ENCODE measurements at places on chromosomes 7 and 10.

DNA sequence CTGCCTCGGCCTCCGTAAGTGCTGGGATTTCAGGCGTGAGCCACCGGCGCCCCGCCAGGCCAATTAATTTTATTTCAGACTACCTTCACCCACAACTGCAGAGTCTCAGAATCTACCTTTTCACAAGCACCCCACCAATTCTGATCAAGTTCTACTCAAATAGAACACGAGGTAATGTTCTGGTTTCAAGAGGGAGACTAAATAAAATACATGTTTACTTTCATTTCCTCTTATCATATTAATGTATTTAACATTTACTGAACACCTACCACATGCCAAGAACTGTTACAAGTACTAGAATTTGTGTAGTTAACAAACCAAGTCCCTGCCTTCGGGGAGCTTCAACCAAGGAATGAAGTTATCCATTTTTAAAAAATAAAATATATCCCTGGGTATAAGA, 25.5 kb upstream of the RGS10 start:
- no peak for DNase-seq

GRCh38 chr10:97821308-97822038, 28.2 kb upstream of the GOLGA7B start:
- no peak for DNase-seq

DNA sequence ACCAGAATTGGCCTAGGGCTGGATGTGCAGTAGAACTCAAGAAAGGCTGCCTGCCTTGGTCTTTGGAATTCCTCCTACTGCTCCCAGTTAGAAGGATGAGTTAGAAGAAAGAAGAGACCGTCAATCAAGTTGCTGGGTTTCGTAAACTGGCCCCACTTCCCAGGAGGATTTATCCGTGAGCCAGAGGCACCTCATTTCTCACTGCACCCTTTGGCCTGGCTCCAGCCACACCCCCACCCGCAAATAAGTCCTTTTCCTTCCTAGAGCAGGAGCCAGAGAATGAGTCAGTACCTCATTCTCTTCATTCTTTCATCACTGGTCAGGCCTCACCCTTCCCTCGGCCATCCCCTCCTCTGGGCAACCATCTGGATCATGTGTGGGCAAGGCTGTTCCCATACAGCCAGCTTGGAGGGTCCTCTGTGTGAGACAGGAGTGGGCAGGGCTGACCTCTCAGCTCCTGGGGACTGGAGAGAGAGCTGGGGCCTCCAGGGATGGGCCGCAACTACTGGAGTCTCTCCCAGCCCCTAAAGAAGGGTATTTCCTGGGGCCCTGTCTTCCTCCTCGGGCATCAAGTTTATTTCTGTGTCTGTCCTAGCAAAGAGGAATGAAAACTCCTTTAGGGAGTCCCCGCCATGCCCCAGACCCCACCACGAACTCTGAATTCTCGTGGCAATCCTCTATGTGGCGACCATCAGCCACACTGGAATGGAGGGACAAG, 87.2 kb upstream of the DUSP5 start:
- peak; percentile 96 for DNase-seq

GRCh38 chr10:2019281-2019680, 282.0 kb upstream of the ADARB2 start:
- no peak for DNase-seq

GRCh38 chr7:134632937-134633540, 13.6 kb upstream of the BPGM start:
- no peak for DNase-seq

DNA sequence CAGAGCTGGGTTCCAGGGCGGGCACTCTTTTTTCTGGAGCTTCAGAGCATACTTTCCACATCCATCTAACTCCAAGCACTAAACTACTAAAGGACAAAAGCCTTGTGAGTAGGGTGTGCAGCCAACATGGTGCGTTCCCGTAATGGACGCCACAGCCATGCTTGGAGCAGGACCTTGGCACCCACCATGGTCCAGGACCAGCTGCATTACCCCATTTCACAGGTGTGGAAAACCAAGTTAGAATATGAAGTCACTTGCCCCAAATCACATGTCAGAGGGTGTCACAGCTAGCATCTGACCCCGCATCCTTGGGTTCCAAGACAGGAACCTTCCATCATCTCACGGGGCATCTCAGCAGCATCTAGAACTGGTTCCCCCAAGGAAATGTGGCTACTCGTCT, 112.4 kb downstream of the SMURF1 start:
- DNase-seq: no peak

GRCh38 chr10:3107426-3107961, 40.1 kb downstream of the PFKP start:
- DNase-seq: peak; percentile 91

- DNase-seq: no peak
Observed at GRCh38 chr7:116122972-116123595, 87.3 kb upstream of the TES start.

DNA sequence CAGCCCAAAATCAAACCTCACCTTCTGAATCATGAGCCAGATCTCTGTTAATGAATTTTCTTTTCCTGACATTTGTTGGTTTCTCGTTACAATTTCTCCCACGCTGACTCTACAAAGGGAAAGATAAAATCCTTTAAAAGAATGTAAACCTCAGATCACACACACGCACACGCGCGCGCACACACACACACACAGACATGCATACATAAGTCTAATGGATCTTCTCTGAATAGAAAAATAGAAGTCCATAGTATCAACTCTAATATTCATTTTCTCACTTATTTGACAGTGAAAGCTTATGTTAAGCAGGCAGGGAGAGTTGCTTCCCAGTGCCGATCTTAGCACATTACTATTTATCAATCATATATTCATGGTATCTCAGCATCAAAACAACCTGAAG, 1.4 kb downstream of the ETV1 start:
- no peak for DNase-seq

DNA sequence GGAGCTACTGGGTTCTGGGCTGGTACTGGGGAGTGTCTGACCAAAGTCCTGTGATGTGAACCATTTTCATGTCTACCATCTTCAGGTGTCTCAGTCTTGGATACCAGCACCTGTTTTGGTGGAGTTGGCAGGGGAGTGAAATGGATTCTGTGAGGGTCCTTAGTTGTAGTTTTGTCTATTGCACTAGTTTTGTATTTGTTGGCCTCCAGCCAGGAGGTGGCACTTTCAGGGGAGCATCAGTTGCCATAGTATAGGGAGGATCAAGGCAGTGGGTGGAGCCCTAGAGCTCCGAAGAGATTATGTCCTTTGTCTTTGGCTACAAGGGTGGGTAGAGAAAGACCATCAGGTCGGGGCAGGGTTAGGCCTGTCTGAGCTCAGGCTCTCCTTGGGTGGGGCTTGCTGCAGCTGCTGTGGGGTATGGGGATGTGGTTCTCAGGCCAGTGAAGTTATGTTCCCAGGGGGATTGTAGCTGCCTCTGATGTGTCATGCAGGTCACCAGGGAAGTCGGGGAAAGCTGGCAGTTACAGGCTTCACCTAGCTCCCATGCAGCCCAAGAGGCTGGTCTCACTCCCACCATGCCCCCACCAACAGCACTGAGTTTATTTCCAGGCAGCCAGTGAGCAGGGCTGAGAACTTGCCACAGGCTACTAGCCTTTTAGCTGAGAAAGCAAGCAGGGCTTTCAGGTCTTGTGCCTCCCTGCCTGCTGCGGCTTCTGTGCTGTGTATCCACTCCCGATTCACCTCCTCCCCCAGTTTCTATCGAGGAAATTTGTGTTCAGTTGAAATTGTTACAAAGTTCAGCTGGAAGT, 153.1 kb downstream of the ZNF365 start:
- DNase-seq: no peak

- no peak for DNase-seq
Observed at GRCh38 chr7:73980206-73980605, 47.8 kb upstream of the ELN start.

DNA sequence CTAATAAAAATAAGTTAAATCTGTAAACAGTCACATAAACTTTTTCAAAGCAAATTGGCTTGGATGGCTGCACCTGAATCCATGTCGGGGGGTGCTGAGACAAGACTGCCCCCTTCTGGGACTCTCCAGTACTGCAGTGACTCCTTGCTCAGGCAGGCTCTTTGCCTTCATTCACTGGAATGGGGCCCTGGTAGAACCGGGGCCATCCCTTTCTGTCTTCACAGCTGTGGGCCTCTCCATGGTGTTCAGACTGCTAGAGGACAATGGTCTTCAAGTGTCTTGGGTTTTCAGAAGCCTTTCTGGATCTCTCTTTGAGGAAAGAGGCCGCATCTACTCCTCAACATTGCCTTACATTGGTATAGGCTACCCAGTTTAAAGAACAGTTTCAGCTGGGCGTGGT, 16.1 kb upstream of the IMPDH1 start:
- no peak for DNase-seq
